ENCODE measurements at places on chromosomes 16 and 17.

DNA sequence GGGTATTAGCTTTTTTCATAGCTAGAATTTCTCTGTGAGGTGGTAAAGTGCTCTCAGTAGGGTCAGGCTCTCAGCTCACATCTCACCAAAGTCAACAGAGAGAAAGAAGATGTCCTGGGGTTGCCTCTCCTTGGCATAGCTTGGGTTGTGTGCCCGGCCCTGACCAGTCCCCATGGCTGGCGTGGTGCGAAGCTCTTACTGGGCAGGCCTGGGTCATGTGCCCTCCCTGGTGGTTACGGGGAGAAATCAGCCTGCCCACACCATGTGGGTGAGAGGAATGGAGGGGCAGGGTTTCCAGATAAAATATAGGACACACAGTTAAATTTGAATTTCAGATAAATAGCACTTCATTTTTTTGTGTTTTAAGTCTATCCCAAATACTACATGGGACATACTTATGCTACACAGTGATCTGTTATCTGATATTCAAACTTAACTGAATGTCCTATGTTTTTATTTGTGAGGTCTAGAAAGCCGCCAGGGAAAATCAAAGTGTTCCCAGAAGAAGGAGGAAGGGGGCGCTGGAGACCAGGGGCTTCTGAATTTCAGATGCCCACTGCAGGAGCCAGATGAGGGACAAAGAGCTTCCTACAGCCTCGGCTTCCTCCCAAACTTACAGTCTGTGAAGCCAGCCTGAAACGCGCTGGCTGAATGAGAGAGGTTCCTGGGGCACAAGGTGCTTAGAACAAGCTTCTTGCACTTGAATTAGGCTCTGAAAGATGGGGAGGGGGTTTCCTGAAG, 45.4 kb downstream of the NKD1 start:
- no peak for DNase-seq

GRCh38 chr17:45111850-45112249, 20.5 kb downstream of the PLCD3 start:
- DNase-seq = no peak

GRCh38 chr17:65018610-65019316, 37.8 kb downstream of the GNA13 start:
- DNase-seq = no peak

DNA sequence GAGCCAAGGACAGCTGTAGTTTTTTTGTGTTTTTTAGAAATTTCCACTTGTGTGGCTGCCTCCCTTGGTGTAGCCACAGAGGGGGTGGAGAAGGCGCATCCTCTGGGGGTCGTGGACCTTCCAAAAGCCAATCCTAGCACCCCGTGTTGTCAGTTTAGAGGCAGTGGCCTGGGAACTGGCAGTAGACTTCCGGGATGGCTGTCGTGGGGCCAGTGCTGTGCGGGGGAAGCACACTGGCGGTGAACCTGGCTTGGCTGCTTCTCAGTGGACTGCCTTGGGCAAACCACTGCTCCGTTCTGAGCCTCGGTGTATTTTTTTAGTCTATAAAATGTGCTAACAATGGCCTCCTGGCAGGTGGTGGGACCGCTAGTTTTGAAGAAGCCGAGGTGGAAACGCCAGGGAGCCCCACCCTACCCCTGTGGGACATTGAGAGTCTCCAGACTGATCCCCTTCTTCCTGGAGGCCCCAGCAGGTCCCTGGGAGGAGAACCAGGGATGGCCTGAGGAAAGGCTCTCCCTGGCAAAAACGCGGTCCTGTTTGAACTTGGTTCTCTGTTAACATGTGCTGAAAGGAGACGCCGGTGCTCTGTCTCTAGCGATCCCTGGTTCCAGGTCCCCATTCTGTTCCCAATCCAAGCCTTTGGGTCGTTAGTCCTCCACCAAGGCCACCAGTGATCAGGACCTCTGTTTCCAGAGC, 125.7 kb downstream of the CMIP start:
- no peak for DNase-seq

Data from mesothelial cell of epicardium (in vitro differentiated cells).